ENCODE measurements at places on chromosomes 3 and 15. TPM values are rescaled to one million over a fixed set of nuclear protein-coding genes. Genes with fewer than 3 reads are reported as not detected.

- no peaks in the 10 kb centered on the region for H3K4me1 ChIP-seq
- H3K4me3 ChIP-seq = no peak overlapping the region
- H3K27me3 ChIP-seq = no peaks in the 10 kb centered on the region
- no peak for DNase-seq
- no peak overlapping the region for H3K27ac ChIP-seq
- no peaks in the 10 kb centered on the region for H3K36me3 ChIP-seq
These were observed 65.6 kb downstream of the TIPARP start for GRCh38 chr3:156739976-156740375.

DNA sequence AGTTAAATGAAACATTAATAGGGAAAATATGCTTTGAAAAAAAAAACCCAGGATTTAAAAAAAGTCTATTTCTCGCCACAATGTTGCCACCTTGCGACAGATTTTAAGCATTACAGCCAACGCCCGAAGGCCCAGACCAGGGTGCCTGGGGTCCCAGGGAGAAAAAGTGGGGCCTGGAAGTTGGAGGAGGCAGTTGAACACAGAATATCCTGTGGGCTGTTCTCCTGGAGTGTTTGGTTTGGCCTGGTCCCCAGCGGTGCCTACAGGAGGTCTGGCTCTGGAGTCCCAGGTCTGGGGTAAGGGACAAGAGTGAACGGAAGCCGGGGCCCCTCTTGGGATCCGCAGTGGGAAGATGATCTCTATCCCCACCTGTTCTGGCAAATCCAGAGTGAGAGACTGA lies 3.4 kb downstream of the RNU6-1 start:
- peaks cover 35% of the 10 kb centered on the region for H3K27me3 ChIP-seq
- H3K36me3 ChIP-seq = no peaks in the 10 kb centered on the region
- DNase-seq = no peak
- H3K4me1 ChIP-seq = peaks cover 47% of the 10 kb centered on the region
- H3K4me3 ChIP-seq = peak overlapping the region; percentile 31
- H3K27ac ChIP-seq = no peak overlapping the region

- H3K4me1 ChIP-seq = no peaks in the 10 kb centered on the region
- H3K27ac ChIP-seq = no peak overlapping the region
- no peak overlapping the region for H3K4me3 ChIP-seq
- H3K36me3 ChIP-seq = no peaks in the 10 kb centered on the region
These were observed 111.2 kb upstream of the PRICKLE2 start for GRCh38 chr3:64336488-64336887.

DNA sequence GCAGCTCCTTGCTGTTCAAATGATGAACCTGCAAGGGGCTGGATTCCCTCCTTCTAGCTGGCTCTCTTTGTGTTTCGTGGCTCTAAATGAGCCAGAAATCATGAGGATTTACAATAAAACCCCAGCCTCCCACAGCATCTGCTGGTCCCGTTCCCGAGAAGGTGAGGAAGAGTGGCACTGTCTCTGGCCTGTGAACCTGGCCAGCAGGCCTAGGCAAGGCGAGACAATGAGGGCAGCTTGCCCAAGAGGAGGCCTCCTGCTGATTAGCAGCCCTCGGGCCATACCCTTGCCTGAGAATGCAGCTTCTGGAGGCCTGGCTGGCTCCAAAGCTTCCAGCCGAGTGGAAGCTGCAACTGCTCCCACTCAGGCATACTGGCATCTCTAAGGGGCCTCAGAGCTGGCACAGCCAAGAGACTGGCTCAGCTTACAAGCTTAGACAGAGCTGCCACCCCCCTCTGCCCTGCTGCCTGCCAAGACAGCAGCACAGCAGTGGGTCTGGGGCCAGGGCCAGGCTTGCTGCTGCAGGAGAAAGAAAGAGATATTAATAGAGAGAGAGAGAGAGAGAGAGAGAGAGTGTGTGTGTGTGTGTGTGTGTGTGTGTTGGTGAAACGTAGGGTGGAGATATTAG lies 76.5 kb downstream of the HMG20A start:
- H3K36me3 ChIP-seq = no peaks in the 10 kb centered on the region
- H3K4me3 ChIP-seq = peak overlapping the region; percentile 4
- H3K4me1 ChIP-seq = peaks cover 38% of the 10 kb centered on the region
- H3K27ac ChIP-seq = peak overlapping the region; percentile 66
- DNase-seq = no peak
- no peaks in the 10 kb centered on the region for H3K27me3 ChIP-seq

GRCh38 chr3:30263925-30264313 lies 342.5 kb upstream of the TGFBR2 start:
- no peak for DNase-seq
- H3K27me3 ChIP-seq = no peaks in the 10 kb centered on the region
- H3K27ac ChIP-seq = no peak overlapping the region
- H3K4me1 ChIP-seq = no peaks in the 10 kb centered on the region
- no peak overlapping the region for H3K4me3 ChIP-seq

DNA sequence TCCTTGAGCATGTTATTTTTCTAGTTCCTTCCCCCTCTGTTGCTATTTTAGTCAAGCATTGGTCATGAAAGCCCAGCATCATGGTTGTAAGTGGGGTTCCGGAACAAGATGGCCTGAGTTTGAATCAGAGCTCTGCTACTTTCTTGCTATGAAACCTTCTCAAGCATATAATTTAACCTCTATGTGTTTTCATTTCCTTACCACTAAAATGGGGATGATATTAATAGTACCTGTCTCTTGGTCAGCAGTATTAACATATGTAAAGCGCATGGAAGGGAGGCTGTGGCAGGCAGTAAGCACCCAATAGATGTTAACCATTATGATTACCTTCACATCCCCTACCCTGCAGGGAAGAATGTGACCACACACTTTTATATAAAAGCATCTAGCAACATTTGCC lies 14.3 kb upstream of the SPRED1 start:
- H3K27me3 ChIP-seq = no peaks in the 10 kb centered on the region
- no peaks in the 10 kb centered on the region for H3K36me3 ChIP-seq

DNA sequence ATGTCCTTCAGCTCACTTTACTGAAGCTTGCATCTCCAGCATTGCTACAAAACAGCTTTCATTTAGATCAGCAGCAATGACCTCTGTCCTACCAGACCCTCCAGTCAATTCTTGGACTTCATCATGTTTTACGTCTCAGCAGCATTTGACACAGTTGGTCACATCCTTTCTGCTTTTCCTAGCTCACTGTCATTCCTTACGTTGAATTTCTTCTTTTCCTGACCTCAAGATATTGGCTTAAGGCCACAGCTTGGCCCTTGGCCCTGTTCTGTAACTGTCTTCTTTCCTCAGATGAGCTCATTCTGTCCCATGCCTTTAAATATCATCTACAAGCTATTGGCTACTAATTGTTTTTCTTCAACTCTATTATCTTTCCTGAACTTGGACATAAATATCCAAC lies 576.2 kb upstream of the KCNMB2 start:
- no peaks in the 10 kb centered on the region for H3K36me3 ChIP-seq
- DNase-seq = no peak
- H3K27ac ChIP-seq = no peak overlapping the region
- no peak overlapping the region for H3K4me3 ChIP-seq
- H3K4me1 ChIP-seq = no peaks in the 10 kb centered on the region
- no peaks in the 10 kb centered on the region for H3K27me3 ChIP-seq

GRCh38 chr15:45401665-45402161 lies 23.4 kb upstream of the GATM start:
- H3K4me1 ChIP-seq = peaks cover 20% of the 10 kb centered on the region
- DNase-seq = no peak
- peaks cover 2% of the 10 kb centered on the region for H3K36me3 ChIP-seq

DNA sequence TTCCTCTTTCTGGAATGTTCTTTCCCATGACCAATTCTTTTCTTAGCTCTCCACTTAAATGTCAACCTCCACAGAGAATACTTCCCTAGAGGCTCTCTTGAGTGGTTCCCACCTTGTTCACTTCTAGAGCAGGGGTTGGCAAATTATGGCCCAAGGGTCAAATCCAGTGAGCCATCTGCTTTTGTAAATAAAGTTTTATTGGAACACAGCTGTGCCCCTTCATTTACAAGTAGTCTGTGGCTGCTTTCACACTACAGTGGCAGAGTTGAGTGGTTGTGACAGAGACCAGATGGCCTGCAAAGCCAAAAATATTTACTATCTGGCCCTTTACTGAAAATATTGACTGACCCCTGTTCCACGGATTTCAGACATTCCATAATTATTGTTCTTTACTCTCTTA lies 166.2 kb downstream of the WNT5A start:
- H3K4me1 ChIP-seq = no peaks in the 10 kb centered on the region
- no peak overlapping the region for H3K4me3 ChIP-seq
- no peaks in the 10 kb centered on the region for H3K27me3 ChIP-seq
- DNase-seq = no peak

- H3K27ac ChIP-seq = no peak overlapping the region
- no peaks in the 10 kb centered on the region for H3K36me3 ChIP-seq
- H3K4me3 ChIP-seq = no peak overlapping the region
- no peaks in the 10 kb centered on the region for H3K27me3 ChIP-seq
- DNase-seq = no peak
These were observed 443.1 kb upstream of the MDFIC2 start for GRCh38 chr3:70755526-70755925.

DNA sequence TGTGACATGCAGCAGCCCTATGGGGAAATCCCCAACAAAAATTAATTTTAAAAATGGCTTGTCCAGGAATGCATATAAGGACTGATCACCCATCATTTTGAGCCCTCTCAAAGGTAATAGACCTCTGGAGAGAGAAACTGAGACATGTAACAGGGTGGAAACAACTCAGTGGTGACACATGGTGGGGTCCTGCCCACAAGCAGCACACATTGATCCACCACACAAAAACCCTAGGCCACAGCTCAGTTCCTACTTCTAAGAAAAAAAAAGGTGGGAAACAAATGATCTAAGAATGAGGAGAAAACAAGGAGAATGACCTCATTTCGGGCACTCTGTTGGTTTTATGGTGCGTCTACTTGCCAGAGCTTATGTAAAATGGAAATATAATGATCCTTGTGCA lies 1.9 kb upstream of the SLC41A3 start:
- H3K36me3 ChIP-seq = no peaks in the 10 kb centered on the region
- peaks cover 18% of the 10 kb centered on the region for H3K4me1 ChIP-seq
- no peaks in the 10 kb centered on the region for H3K27me3 ChIP-seq
- H3K4me3 ChIP-seq = no peak overlapping the region

DNA sequence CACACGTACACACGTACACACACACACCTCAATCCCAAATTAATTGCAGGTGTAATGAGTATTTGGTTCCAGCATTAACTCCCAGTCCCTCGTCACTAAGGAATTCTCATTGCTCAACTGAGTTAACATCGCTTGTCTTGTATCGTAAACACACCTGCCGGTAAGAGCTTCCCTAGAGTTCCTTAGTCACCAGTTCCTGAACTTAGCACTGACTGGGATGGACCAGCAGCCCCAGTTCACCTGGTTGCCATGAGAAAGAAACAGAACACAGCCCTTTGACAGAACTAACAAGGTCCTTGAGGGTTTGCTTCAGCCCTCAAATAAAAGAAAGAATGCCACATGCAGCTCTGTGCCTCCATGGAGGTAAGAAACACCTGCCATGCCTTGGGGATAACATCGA lies 66.3 kb upstream of the SLCO3A1 start:
- H3K4me3 ChIP-seq = no peak overlapping the region
- peaks cover 10% of the 10 kb centered on the region for H3K4me1 ChIP-seq
- DNase-seq = no peak
- H3K27ac ChIP-seq = no peak overlapping the region
- H3K36me3 ChIP-seq = no peaks in the 10 kb centered on the region

DNA sequence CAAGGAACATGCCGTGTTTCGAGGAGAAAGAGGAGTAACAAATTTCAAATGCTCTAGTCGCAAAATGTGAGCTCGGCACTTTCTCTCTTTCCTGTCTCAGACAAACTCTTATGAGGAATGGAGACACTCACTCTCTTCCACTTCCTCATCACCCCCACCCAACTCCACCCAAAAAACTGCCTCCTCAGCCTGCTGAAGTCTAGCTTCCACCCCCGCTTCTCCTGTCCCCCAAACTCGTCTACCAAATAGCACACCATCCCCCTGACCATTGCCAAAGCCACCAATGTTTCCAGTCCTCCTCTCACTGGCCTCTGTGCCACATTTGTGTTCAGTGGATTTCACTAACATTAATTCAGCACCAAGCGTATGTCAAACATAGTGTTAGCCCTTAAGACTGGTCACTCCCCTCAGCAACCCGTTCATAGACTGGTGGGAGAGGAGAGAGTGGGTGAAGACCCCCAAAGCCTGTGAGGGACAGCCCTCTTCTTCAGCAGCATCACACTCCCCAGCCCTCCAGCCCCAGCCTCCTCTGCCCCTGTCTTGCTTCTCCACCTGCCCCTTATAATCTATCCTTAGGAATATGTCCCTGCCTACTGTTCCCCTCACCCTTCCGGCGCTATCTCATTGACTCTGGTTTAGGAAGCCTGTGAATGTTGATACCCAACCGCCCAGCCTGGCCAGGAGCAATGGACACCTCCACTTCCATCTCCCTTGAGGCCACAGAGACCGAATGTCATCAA lies 77.3 kb downstream of the FAM174B start:
- H3K27me3 ChIP-seq = no peaks in the 10 kb centered on the region
- no peaks in the 10 kb centered on the region for H3K4me1 ChIP-seq
- DNase-seq = no peak
- no peak overlapping the region for H3K27ac ChIP-seq
- H3K36me3 ChIP-seq = no peaks in the 10 kb centered on the region

DNA sequence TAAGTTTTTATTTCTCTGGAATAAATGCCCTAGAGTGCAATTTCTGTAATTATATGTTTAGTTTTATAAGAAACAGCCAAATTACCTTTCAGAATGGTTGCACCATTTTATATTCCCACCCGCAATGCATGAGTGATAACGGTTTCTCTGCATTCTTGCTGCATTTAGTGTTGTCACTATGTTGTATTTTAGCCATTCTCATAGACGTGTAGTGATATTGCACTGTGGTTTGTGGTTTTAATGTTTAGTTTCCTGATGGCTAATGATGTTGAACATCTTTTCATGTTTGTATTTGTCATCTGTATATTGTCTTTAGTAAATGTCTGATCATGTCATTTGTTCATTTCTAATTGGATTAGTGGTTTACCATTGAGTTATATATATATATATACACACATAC lies 73.0 kb upstream of the GOLIM4 start:
- no peak overlapping the region for H3K27ac ChIP-seq
- DNase-seq = no peak
- no peaks in the 10 kb centered on the region for H3K4me1 ChIP-seq
- H3K36me3 ChIP-seq = no peaks in the 10 kb centered on the region
- no peaks in the 10 kb centered on the region for H3K27me3 ChIP-seq

DNA sequence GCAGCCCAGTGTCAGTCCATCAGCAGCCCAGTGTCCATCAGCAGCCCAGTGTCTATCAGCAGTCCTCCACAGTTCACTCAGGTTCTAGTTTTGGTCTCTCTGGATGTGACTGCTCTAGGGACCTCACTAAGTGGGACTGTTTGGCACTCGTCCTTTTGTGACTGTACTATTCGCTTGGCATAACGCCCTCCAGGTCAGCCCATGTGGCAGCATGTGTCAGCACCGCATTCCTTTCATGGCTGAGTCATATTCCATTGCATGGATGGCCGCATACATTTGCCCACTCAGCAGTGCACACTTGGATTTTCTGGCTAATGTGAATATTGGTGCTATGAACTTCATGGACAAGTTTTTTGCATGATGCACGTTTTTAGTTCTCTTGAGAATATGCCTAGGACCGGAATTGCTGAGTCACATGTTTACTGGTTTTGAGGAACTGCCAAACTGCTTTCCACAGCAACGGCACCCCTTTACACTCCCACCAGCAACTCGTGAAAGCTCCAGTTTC lies 16.4 kb downstream of the CHST13 start:
- no peak overlapping the region for H3K27ac ChIP-seq
- H3K27me3 ChIP-seq = peaks cover 21% of the 10 kb centered on the region
- no peaks in the 10 kb centered on the region for H3K36me3 ChIP-seq
- peaks cover 8% of the 10 kb centered on the region for H3K4me1 ChIP-seq

Gene GOLGA6L9
- 2.2 TPM for total RNA-seq

Gene ARHGAP11A
- total RNA-seq = 3.6 TPM

Gene EFCC1
- total RNA-seq = 1.2 TPM

Gene P3H2
- 0.24 TPM for total RNA-seq

Gene HDC
- total RNA-seq = 0.09 TPM

Gene VPS8
- 37.2 TPM for total RNA-seq

Gene TIMP4
- 23.0 TPM for total RNA-seq

Gene CNTN4
- total RNA-seq = 1.6 TPM

Data from gastrocnemius medialis (tissue), 4 donors.